ENCODE measurements at places on chromosomes 7 and 10.

- no peak for DNase-seq
These were observed 201.6 kb downstream of the MBL2 start for GRCh38 chr10:52571018-52571417.

GRCh38 chr7:83271212-83272099 is 108.8 kb upstream of the PCLO start:
- DNase-seq = no peak

GRCh38 chr10:9860045-9860444 is 1157.6 kb upstream of the CELF2 start:
- DNase-seq = no peak

DNA sequence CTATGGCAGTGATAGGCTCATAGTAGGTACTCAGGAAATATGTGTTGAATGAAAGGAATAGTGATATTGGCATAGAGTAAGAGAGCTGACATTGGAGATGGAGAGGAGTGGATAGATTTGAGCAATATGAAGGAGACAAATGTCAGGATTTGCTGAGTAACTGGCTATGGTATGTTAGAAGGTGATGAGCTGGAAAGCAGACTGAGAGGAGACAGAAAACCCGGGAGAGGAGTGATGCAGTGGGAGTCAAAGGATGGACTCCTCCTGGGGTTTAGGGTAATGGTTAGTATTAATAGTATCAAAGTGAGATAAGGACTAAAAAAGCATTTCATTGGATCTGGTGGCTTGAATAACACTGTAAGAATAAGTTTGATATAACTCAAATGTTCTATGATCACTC is 64.8 kb downstream of the CD36 start:
- no peak for DNase-seq
